Gastroesophageal sphincter (tissue), 4 donors: ENCODE measurements at places on chromosomes 6 and 20. TPM values are rescaled to one million over a fixed set of nuclear protein-coding genes. Genes with fewer than 3 reads are reported as not detected.
A peak's percentile ranks its signal among the peaks of the same experiment; 100 is the strongest.

DNA sequence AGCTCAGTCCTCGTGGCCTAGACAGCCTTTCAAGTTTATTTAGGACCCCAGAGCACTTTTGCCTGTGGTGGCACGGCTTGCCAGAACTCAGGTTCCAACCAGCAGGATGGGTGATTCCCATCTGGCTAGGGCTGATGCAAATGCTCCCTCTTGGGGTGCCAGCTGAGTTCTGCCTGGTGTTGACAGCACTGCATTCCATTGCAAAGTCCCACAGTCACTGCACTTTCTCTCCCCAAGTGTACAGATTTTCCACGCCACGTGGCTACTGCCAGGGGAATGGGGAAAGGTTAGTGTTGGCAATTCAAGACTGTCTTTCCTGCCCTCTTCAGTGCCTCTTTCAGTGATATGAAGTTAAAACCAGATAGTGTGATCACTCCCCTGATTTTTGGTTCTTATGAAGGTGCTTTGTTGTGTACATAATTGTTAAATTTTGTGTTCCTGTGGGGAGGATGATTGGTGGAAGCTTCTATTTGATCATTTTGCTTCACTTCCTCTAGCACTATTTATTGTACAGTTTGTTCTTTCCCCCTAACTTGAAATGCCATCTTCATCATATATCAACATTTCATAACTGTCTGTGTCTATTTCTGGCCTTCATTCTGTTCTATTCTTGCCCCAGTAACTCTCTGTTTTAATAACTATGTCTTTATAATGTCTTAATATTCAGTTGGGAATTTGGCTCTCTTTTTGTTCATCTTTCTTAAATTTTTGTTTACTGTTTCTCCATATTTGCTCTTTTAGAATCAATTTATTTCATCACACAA is 86.2 kb downstream of the CFAP61 start:
- ATAC-seq: peak; percentile 39

- no peak for ATAC-seq
These were observed 11.4 kb downstream of the RIN2 start for GRCh38 chr20:19769507-19769906.

DNA sequence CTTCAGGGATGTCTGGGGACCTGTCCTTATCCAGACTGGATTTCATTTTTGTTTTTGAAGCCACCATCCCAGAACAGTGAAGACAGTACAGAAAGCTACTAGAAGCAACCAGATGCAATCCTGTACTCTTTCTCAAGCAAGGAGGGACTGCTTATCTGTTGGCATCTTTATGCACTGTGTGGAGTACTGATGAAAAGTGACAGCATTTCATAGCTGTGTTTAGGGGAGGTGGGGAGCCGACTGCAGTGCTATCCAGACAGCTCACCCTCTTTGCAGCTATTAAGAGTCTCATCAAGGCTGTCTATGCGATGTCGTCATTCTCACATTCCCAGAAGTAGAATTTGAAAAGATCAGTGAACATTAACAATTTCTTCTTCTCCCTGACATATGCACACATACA is 5.5 kb downstream of the ZDHHC14 start:
- no peak for ATAC-seq

- no peak for ATAC-seq
These were observed 13.9 kb downstream of the TMEM151B start for GRCh38 chr6:44284121-44284520.

GRCh38 chr20:35011589-35012226 is 56.0 kb downstream of the MYH7B start:
- ATAC-seq: no peak

- no peak for ATAC-seq
These were observed 38.3 kb upstream of the SAMHD1 start for GRCh38 chr20:36989797-36990196.

- ATAC-seq: no peak
These were observed 14.0 kb upstream of the SCGN start for GRCh38 chr6:25637960-25638434.

GRCh38 chr6:105211831-105212230 is 32.0 kb upstream of the POPDC3 start:
- no peak for ATAC-seq

DNA sequence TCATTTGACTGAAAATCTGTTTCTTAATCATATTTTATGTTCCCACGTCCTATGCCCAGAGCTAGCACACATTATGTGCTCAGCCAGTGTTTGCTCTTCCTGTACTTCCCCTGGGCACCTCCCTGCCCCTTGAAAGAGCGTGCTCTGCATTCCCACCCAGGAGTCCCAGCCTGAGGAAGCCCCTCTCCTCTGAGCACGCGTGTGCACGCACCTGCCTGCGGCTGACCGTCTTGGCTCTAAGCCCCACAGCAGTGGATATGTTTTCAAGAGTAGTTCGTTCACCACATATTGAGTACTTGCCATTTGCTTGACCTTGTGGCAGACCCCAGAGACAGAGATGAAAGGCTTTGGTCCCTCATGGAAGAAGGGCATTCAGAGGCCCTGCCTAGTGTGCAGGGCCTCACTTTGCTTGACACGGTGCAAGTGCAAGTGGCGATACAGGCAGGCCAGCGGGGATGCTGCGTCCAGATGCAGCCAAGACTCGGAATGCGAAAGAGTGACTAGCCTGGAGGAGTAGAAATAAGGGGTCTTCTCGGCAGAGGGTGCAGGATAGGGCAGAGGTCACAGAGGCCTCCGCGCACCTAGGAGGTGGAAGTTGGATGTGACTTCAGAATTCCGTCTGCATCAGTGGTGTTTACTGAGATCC is 14.1 kb downstream of the SYNDIG1 start:
- no peak for ATAC-seq

DNA sequence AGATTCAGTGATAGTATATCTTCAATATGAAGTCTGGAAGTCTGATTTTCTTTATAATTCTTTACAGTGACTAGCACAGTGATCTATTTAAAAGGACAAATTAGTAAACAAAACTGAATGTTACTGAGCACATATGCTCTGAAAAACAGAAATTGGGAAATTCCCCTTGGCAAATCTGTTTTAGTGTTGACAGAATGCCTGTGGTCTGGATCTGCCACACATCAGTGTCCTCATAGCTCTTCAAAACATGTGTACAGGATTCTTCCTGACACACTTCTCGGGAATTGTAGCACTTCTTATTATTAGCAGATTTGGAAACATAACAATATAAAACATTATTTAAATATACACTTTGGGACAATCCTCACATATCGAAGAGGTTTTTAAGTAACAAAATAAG is 354.3 kb downstream of the COL12A1 start:
- no peak for ATAC-seq

DNA sequence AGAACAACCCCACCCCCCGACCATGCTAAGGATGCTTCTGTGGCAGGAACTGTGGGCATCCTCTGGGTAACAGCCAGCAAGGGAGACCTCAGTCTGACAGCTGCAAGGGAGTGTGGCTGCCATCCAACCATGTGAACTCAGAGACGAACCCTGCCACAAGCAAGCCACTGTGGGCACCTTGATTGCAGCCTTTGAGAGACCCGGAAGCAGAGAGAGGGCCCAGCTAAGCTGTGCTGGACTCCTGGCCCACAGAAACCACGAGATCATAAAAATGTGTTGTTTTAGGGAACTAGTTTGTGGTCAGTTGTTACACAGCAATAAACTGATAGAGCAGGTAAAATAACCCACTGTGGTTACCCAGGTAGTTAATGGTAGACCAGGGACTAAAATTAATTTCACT is 414.6 kb downstream of the CDH26 start:
- ATAC-seq: no peak

DNA sequence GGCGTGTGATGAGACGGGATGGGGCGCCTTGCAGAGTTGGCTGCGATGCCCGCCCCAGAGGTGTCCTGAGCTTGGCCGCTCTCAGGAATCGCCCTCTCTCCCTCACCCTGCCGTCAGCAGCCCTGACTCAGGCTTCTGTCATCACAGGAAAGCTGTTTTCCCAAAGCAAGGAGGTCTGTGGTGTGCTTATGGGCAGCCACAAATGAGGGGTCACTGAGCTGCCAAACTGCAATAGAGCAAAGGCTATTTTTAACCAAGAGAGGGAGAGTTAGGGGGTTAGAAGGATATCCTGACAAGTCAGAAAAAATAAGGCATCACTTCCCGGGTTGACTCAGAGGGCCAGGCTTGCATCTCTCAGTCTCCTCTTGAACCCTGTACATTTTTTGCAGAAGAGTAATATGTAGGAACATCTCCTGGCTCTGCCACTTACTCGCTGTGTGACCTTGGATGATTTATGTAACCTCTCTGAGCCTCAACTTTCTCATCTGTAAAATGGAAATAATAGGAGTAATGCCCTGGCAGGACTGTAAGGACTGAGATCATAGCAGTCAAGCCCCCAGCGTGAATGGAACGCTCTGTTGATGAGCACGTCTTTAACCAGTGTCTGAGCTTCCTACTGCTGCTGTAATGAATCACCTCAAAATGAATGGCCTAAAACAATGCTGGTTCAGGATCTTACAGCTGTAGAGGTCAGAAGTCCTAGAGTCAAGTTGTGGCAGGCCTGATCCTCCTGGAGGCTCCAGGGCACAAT is 181.9 kb downstream of the NFATC2 start:
- no peak for ATAC-seq

SCRT2 gene
- total RNA-seq: not detected

- ATAC-seq: no peak
These were observed 46.0 kb downstream of the AFDN start for GRCh38 chr6:167872538-167873210.

TRIM15 gene
- not detected for total RNA-seq

DNA sequence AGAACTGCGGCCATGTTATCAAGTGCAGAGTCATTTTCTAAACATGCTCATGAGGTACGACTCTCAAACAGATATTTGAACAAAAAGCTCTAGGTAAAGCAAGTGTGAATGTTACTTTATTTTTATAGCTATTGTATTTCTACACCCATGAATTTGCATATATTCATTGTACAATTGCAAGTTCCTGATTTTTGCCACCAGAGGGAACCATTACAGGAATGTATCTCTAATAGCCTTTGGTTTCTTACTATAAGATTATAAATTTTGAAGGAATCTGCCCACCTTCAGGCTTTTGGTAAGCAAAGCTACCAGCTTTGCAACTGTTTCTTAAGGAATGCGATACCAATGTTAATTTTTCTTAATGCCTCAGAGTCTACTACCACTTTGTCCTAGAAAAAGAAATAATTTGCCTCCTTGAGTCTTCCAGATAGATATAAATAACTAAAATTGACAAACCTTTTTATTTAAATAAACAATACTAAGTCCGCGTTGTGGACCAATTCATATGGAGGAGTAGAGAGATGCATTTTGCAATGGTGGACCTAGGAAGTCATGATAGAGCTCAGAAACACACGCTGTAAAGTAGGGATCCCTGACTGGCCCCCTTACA is 125.4 kb upstream of the SAMD5 start:
- ATAC-seq: no peak

- no peak for ATAC-seq
These were observed 796.7 kb downstream of the DHX35 start for GRCh38 chr20:39758876-39759275.

GRCh38 chr6:121764493-121764892 is 329.0 kb downstream of the GJA1 start:
- no peak for ATAC-seq

DNA sequence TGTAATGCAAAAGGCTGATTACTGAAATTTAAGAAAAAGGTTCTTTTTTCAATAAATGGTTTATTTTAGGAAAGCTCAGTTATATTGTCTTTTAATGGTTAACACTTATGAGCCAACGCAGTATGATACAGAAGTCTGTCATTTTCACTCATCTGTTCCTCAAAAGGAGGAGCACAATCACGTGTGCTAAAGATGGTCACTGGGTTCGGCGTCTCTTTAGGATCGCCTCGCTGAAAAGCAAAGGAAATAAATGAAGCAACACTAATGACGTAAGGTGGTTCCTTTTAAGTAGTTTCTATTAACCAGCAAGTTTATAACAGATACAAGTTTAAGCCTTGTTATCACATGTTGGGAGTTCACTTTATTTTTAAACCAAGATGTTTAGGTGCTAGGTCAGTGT is 125.7 kb downstream of the MAP3K4 start:
- ATAC-seq: no peak

GRCh38 chr20:52259295-52259694 is 67.7 kb upstream of the ZFP64 start:
- no peak for ATAC-seq

- ATAC-seq: no peak
These were observed 165.2 kb upstream of the TOP1 start for GRCh38 chr20:40863355-40863919.

GRCh38 chr6:107114926-107115694 is at the start of gene BEND3:
BEND3 (minus strand) TSS chr6:107115515; CDS start chr6:107099285, 16,230 bp downstream.
- peak; percentile 22 for ATAC-seq

GPSM3 gene
- 16.3 TPM for total RNA-seq

DNA sequence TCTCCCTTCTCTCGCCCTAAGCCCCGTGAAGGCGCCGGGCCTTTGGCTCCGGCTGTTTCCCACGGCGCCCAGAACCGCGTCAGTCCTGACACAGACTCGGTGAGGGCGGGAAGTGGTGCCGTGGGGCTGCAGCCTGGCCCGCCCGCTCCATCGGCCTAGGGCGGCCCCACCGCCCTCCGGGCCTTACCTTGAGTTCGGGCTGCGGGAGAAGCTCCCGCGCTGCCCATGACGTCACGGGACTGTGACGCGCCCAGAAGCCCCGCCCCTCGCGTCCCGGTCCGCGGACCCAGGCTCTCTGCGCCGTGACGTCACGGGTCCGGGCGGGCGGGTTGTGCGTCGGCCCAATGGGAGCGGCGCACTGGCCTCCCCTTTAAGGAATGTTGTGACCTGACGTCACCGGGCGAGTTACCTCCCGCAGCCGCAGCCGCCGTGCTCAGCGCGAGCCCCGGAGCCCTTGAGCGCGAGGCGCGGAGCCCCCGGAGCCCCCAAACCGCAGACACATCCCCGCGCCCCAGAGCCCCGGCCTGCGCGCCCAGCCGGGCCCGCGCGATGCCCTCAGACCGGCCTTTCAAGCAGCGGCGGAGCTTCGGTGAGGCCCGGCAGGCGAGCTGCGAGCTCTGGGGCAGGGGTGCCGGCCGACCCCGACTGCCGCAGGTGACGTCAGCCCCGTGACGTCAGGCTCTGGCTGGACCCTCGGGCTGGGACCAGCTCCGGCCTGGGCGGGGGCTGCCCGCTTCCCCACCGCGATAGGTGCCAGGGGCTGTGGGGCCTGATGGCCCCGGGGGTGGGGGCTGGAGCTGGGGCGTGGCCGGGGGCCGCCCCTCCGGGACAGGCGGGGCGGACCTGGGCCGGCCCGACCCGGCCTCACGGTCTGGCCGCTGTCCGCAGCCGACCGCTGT is at the start of gene MAP1LC3A:
MAP1LC3A (plus strand) TSS at position 399 of the 899 bp plus-strand sequence; CDS start at position 550, 151 bp downstream.
- peak; percentile 97 for ATAC-seq

- ATAC-seq: no peak
These were observed 22.7 kb downstream of the CFAP206 start for GRCh38 chr6:87430499-87430898.

GRCh38 chr20:20743511-20744169 is 31.2 kb upstream of the RALGAPA2 start:
- ATAC-seq: peak; percentile 93

- no peak for ATAC-seq
These were observed 648.0 kb upstream of the GJE1 start for GRCh38 chr6:141484711-141485110.

KCNQ5 gene
- 1.9 TPM for total RNA-seq

OLIG3 gene
- total RNA-seq: 0.23 TPM

- ATAC-seq: no peak
These were observed 11.3 kb downstream of the MOCS3 start for GRCh38 chr20:50969912-50970311.

GRCh38 chr6:37673436-37673835 is 24.2 kb downstream of the MDGA1 start:
- no peak for ATAC-seq
